NCI-H446 (cell line): ENCODE measurements at places on chromosomes 5 and 9.

- DNase-seq: no peak
Observed at GRCh38 chr5:126433701-126434100, 10.5 kb downstream of the GRAMD2B start.

GRCh38 chr5:178536541-178537466 lies 53.4 kb downstream of the COL23A1 start:
- DNase-seq: no peak

DNA sequence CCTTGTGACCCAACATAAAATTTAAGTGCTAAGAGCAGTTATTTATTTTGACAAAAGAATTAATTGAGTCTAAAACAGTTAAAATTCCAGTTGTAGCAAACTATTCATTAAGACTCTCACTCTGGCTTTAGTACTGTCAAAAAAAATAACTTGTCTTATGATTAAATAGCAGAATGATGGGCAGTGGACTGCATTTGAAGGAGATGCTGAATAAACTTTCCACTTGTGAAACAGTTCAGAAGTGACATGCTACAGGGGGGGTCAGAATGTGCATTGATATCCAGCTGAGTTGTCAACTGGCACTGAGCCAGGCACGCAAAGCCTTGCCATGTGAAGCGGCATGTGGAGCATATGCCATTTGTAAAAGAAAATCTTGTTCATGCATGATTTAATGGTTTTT lies 76.0 kb downstream of the FCHO2 start:
- DNase-seq: peak; percentile 8

DNA sequence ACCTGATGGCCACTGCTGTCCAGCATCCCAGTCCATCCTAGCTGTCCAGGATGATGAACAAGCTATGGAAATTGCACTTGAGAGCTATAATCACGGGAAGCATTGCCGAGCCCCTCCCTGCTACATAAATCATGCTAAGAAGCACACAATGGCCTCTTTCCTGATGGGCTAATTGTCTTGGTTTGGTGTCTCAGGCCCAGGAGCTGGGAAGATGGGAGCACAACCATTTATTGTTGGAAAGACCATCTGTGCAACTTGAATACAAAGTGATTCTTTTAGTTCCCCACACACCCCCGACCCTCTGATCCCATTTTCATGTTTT lies 80.4 kb downstream of the RGS3 start:
- DNase-seq: no peak

- no peak for DNase-seq
Observed at GRCh38 chr9:135671591-135672041, 8.5 kb downstream of the LCN9 start.

DNA sequence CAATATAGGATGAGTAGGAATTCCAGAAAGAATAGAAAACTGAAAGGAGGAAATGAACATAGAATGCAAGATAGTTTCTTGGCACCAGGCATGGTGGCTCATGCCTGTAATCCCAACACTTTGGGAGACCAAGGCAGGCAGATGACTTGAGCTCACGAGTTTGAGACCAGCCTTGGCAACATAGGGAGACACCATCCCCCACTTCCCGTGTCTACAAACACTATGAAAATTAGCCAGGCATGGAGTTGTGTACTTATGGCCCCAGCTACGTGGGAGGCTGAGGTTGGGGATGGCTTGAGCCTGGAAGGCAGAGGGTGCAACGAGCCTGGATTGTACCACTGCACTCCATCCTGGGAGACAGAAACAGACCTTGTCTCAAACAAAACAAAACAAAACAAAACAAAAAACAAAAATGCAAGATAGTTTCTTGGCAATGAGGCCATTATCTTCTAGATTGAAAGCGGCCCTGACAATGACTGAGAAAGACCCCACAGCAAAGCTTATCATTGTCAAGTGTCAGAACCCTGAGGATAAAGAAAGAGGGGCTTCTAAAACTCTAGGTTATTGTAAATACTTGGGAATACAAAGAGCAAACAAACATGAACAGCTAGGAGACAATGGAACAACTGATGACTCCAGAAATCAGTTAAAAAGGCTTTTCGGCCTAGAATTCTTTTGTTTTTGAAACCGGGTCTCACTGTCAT lies 9.2 kb downstream of the SQSTM1 start:
- DNase-seq: no peak
